Mammary epithelial cell (primary cell): ENCODE measurements at places on chromosomes 4 and X.

DNA sequence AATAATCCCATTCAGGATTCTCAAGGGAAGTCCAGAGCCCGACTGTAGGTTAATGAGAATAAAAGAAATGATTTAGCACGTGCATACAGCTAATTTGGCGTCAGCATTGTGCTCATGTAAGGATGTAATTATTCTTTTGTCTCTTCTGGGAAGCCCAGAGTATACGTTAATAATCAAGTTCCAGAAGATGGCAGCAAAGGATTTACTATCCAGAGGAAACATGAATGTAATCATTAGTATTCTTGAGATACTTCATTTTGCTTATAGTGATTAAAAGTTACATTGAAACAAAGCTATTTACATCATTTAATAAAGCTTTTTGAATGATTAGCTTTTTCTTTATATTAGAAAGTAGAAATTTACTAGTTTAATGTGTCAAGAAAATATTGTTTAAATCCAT lies 27.1 kb upstream of the MAP9 start:
- peak; percentile 23 for DNase-seq

DNA sequence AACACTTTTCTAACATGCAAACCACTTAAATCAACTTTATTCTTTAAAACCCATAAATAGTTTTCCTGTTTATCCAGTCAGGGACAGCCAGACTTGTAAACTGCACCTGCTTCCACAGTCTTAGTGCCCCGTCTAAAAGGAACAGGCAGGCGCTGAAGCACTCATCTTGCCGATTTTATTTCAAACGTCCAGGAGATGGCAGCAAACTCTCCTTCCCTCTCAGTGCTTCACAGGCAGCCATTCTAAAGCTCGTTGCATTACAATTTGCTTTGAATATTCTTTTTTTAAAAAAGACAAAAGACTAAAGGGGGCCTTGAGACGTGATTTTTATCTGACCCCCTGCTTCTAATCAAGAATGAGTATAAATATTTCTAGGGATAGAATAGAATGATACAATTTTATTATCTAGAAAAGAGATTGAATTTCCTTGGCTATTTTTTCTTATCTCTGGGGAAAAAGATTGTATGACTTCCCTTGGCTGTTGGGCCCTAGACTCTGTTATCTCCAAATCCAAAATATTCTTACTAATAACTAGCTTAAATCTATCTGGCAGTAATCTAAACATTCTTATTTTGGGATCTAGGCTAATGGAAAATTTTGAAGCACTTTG lies 93.6 kb upstream of the MYOZ2 start:
- peak; percentile 68 for DNase-seq

DNA sequence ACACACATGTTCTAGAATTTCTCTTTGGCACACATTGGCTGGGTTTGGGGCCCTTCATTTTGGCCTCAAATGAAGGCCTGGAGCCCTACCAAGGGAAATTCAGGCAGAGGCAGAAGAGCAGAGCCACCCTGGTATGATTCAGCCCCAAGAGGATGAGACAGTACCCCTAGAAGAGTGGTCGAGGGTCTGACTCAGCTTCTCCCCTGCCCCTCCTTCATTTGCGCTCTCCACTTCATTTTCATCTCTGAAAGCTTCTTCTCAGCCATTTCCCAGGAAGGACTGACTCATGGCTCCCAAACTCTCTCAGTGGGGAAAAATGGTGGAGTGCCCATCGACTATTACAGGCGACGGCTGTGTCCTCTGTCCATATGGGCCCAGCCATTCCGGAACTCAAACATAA lies 43.5 kb downstream of the MAMLD1 start:
- DNase-seq = no peak

GRCh38 chr4:28211676-28212470 lies 1351.2 kb downstream of the STIM2 start:
- no peak for DNase-seq

DNA sequence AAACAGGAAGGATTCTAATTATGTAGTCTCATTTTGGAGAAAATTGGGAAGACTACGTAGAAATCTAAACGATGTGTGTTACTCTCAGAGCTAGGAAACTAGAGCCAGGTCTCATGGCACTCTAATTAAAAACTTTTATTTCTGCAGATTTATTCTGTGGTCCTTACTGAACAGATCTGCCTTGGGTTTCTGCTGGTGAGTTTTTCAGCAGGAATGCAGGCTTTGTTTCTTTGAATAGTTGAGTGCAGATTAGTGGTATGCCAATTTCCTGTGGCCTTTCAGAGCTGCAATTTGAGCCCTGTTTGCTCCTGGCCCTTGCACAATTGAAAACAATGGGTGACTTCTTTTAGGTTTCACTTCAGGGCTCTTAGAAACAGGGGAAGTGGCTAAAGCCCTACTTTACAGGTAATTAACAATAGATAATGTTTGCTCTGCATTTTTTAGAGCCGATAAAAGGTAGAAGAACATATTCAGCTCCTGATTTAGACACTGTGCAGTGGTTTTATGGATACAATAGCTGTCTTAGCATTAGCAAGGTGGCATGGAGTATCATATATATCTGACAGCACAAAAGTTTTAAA lies 21.8 kb downstream of the SPRY1 start:
- DNase-seq = peak; percentile 93

DNA sequence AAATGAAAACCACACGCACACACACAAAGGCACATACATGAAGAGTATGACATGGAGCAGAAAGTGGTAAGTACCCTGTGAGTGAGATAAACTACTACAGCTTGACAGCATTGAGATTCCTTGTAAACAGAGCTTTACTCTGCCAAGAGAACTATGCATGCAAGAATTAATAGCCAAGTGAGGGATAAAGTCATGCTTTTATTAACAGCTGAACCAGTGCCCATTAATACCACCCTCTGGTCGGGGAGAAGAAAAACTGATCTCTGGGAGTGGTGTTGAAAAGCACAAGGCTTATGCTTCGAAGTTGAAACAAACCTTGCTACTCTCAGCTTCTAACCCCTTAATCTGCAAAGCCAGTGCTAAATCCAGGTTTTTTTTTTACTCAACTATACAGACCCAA lies 95.9 kb upstream of the C1QTNF7 start:
- no peak for DNase-seq

GRCh38 chr4:2937146-2937857 lies 25.9 kb downstream of the NOP14 start:
- DNase-seq = peak; percentile 98

DNA sequence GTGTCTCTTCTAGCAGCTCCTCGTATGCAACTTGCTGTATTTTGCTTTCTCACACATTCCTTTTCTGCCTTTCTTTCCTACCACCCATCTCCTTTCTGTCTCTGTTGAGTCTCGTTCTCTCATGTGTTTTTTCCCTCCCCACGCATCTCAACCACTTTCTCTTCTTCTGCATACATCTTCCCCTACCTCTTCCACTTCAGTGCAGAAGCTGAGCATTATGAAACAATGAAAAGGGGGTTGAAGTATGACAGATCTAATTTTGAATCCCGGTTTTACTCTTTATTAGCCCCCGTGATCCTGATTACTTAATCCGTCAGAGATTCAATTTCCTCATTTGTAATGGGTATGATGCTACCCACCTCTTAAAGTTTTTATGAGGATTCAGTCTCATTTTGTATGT lies 7.3 kb downstream of the FAM241A start:
- no peak for DNase-seq

DNA sequence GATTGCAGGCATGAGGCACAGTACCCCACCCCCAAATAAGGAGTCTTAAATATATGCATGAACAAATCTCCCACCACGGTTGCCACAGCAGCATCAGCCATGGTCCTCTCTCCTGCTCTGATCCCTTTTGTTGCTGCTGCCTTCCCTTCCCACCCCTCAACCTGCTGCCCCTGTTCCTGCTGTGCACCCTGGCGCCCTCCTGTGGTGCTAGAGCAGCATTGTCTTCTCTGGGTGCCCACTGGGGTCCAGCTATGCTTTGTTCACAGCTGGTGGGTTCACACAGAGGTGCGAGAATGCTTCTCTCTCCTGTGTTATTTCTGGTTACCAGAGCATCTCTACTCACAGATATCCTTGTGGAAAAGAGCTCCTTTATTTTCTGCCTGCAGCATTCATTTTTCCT lies 116.2 kb downstream of the GATB start:
- DNase-seq = no peak

DNA sequence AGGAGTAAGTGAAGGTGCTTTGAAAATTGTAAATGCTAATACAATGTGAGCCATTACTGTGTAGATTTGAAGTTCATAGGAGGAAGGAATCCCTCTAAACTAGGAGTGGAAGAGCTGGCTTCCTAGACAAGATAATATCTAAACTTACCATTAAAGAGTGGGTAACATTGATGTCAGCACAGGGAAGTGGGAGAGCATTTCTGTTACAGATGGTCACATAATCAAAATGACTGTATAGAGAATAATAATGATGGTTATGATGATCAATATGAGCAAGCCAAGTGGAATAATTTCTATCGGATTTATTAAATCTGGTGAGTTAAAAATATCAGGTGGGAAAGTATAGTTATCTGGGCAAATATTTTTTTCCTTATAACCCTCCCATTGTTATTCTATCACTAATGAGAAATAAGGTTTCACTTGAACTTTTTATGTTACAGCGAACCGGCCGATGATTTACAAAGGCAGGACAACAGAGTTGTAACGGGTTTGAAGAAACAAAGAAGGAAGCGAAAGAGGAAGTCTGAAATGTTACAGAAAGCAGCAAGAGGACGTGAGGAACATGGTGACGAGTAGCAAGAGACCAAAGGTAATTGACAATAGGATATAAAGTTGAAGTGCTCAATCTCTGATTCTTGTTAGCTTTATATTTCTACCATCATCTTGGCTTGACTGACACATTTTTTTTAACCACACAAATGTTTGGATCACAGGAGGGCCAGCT lies 43.5 kb downstream of the FMR1NB start:
- DNase-seq = no peak

DNA sequence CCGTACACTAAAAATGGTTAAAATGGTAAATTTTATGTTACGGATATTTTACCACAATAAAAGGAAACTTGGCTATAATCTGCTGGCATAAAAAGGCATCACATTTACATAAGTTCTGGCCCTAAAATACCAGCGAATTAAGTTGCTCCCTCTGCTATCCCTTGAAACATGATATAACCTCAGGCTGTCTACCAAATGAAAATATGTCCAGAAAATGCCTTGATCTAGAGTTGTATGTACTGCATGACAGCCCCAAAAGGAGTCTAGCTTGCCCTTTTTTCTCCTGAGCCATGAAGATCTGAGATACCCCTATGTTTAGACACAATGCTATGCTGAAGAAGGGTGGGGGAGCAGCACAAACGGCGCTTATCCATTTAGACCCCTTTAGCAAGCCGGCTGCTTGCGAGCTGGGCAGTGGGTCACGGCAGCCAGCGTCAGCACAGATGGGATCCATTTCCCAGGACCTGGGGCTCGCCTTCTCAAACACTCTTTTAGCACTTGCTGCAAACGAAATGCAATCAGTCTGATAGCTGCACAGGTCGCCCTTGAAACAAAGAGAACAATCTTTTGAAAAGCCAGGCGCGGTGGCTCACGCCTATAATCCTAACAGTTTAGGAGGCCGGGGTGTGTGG lies 77.0 kb downstream of the AFAP1 start:
- no peak for DNase-seq

GRCh38 chrX:41542135-41542534 lies 95.0 kb downstream of the NYX start:
- no peak for DNase-seq

DNA sequence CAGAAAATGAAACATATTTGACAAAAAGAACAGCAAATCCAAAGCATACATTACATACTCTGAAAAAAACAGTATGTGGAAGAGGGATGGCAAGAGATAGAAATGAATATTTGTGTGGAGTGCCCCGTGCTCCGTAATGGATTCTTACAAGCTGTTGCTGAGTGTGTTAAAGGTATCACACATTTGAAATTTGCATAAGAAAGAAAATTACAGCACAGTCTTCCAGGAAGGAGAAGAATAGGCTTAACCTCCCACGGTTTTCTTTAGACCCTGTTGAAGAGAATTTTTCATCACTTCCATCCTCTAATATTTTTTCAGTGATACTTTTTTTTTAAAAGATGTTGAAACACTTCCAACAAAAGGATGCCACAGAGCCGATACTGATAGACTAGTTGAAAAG lies 1489.4 kb downstream of the RAPGEF2 start:
- no peak for DNase-seq

DNA sequence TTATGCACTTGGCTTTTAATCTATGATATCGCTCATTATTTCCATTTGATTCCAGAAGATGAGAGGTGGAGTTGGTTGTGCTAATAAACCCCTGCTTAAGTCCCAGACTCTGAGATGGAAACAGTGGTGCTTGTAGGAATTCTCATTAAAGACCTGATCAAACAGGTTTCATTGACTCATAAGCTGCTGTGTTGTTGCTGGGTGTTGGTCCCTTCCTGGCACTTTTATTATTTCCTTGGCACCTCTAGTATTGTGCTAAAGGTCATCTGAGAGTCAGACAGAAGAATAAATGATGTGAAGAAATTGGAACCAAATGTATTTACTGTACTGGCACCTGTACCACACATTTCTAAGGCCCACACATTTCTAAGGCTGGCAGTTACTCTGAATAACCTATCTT lies 544.7 kb upstream of the NR3C2 start:
- DNase-seq = peak; percentile 31

DNA sequence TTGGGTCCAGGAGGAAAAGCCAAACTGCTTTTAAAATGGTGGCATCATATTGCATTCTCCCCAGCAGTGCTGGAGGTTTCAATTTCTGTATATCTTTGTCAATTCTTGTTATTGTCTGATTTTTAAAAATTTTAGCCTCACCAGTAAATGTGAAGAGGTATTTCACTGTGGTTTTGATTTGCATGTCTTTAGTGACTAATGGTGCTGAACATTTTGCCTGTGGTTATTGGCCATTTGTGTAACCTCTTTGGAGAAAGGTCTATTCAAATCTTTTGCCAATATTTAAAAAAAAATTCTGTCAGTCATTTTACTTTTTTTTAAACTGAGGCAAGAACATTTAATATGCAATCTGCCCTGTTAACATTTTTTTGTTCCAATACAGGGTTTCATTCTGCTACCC lies 322.1 kb downstream of the TLL1 start:
- DNase-seq = peak; percentile 41

DNA sequence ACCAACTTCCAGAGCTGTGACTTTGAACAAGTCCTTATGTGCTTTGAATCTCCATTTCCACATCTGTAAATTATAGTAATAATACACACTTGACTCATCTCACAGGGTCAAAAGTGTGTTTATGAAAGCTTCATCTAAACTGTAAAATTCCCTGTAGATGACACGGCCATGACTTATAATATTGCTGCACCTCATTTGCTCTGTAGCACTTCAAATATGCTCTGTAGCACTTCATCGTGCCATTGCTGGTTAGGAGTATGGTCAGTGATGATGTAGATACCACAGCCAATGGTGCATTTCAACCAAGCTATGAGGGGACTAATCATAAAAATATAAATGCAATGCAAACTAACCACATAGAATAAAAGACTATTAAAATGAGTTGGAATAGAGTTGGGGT lies 318.6 kb downstream of the ANK2 start:
- peak; percentile 28 for DNase-seq

- DNase-seq = no peak
Observed at GRCh38 chr4:78567500-78568060, 16.0 kb downstream of the ANXA3 start.

DNA sequence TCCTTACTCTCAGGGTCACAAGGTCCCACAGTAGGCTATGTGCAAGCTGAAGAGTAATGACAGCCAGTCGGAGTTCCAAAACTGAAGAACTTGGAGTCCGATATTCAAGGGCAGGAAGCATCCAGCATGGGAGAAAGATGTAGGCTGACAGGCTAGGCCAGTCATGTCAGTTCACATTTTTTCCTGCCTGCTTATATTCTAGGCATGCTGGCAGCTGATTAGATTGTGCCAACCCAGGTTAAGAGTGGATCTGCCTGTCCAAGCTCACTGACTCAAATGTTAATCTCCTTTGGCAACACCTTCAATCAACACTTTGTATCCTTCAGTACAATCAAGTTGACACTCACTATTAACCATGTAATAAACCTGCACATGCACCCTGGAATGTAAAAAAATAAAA lies 960.9 kb upstream of the HS3ST1 start:
- no peak for DNase-seq
